Liver (tissue), 10 donors: ENCODE measurements at places on chromosomes 3 and 15.

DNA sequence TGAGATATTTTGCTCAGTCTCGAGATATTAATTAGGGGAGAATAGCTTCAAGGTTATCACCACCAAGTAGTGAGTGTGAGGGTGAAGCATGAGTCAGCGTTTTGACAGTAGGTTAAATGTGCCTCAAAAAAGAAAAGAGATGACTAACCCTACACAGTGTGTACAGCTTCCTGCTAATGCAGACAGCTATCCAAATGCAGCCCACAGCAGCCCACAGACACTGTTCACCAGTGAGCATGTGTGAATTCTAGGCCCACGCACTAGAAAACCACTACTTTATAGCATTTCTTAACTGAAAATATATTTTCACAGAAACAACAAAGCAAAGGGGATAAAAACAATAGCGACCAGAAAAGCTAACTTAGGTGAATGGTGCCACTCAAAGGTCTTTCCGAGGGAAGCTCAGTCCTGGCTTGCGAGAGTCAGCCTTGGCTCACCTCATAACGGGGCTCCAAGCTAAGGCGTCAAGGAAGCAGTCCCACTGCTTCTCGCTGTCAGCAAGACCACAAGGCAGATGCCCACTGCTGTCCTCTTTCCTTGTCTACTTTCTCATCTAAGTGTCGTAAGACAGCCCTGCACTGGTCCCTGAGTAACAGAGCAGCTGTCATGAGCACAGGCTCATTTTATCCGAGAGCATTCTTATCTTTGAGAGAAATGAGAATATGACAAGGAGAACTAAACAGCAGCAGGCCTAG lies 47.6 kb downstream of the TXNRD3 start:
- no peak for DNase-seq

- DNase-seq, result no peak
Observed at GRCh38 chr3:151276687-151277042, 1.7 kb downstream of the P2RY14 start.

DNA sequence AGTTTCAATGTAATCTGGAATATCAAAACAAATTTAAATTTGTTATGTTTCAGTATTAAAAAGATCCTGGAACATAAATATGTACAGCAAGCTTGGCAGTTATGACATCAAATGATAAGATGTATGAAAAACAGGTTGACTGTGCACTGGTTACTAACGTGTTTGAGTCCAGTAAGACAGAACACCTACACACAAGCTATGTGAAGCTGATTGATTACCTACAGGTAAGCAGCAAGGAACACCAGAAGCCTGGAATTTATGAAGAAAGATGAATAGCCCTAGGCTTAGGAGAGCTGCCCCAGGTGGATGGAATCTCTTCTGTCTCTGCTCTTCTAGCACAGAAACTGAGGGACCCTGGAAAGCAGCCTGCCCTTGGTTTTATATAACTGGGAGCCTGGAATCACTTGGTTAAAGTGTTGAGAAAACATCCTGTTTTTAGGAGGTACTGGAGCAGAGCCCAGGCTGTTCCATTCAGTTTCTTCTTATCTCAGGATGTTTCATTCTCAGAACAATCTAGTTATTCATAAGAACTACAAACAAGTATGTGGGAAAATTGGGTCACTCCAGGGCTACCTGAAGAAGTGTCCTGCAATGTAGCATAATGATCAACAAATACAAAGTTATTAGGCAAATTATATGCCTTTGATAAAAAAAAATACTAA lies 36.3 kb downstream of the SLITRK3 start:
- no peak for DNase-seq

- DNase-seq, result no peak
Observed at GRCh38 chr15:95880031-95880570, 450.4 kb upstream of the NR2F2 start.

GRCh38 chr3:108406063-108406660 lies 104.2 kb downstream of the MYH15 start:
- DNase-seq, result no peak

DNA sequence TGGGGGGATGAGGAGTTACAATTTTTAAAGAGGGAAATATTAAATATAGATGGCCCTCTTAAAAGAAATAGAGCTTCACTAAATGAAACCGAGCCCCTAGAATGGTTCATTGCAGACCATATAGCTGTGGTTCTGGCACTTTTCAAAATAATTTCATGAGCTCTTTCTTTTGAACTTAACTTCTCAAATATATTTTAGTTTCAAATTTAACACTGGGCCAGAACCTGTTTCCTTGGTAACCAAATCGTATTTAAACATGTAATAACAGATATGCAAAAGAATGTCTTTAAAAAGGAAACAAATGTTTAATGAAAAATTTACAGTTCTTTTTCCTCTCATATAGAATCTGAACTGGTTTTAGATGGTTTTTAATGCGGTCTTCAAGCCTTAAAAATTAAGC lies 20.1 kb downstream of the ZBTB38 start:
- no peak for DNase-seq

GRCh38 chr15:96037584-96037983 lies 292.9 kb upstream of the NR2F2 start:
- DNase-seq, result no peak

DNA sequence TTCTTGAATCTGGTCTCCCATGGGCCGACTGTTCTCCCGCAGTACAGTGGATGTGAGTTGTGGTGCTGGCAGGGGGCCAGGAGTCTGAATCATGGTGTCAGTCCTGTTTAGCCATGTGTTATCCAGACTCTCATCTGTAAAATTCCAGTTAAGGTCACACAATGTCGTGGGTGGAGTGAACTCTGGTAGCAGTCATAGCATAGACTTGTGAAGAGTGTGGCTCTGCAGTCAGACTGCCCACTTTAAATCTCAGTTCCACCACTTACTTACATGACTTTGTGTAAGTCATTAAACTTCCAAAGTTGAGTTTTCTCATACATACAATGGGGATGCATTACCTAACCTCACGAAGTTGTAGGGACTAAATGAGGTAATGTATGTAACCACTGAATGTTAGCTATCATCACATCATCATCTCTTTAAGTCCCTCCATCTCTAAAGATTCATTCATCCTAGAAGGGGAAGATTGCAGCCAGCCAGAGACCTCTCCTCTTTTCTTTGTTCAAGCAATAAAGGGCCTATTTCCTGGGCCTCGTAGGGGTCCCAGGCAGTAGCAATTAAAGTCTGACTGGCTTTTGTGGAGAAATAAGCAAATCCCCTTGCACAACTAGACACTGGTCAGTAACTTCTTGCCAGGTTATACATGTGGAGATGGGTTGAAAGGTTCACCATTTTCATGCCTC lies 93.9 kb downstream of the PCCB start:
- DNase-seq, result peak; percentile 41

GRCh38 chr15:57352535-57353316 lies 23.6 kb upstream of the CGNL1 start:
- DNase-seq, result peak; percentile 46

DNA sequence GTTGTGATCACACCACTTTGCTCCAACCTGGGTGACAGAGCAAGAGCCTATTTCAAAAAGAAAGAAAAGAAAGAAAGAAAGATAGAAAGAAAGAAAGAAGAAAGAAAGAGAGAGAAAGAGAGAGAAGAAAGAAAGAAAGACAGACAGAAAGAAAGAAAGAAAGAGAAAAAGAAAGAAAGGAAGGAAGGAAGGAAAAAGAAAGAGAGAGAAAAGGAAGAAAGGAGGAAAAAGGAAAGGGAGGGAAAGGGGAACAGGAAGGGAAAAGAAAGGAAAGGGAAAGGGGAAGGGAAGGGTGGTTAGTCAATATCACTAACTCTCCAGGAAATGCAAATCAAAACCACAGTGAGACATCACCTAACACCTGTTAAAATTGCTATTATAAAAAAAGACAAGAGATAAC lies 18.2 kb downstream of the OR5K4 start:
- DNase-seq, result no peak

- no peak for DNase-seq
Observed at GRCh38 chr3:11948331-11948730, 55.9 kb upstream of the SYN2 start.
